ENCODE measurements at places on chromosomes 6 and 20.

GRCh38 chr20:51139891-51140290 is 117.0 kb upstream of the KCNG1 start:
- DNase-seq: no peak

GRCh38 chr6:122681705-122682104 is 71.5 kb downstream of the PKIB start:
- DNase-seq: no peak

DNA sequence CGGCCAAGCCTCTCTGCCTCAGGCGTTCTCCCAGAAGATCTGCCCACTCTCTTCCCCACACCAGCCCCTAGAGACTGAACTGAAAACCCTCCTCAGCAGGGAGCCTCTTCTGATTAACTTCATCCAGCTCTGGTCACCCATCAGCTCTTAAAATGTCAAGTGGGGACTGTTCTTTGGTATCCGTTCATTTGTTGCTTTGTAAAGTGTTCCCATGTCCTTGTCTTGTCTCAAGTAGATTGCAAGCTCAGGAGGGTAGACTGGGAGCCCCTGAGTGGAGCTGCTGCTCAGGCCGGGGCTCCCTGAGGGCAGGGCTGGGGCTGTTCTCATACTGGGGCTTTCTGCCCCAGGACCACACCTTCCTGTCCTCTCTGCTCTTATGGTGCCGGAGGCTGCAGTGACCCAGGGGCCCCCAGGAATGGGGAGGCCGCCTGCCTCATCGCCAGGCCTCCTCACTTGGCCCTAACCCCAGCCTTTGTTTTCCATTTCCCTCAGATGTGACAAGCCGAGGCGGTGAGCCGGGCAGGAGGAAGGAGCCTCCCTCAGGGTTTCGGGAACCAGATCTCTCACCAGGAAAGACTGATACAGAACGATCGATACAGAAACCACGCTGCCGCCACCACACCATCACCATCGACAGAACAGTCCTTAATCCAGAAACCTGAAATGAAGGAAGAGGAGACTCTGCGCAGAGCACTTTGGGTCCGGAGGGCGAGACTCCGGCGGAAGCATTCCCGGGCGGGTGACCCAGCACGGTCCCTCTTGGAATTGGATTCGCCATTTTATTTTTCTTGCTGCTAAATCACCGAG is 14.2 kb downstream of the VEGFA start:
- no peak for DNase-seq

DNA sequence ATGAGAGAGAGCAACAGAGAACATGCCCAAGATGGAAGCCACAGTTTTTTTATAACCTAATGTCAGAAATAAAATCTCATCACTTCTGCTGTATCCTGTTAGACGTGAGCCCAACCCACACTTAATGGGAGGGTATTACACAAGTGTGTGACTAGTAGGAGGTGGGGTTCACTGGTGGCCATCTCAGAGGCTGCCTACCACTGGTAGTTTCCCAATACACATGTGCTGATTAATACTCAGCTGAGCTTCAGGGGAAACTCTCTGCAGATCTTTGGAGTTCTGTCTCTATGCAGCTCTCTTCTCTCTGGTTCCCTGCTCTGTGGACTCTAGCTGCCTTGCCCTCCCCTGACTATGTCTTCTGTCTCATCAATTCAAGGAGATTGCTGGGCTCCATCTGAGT is 35.7 kb downstream of the CNBD2 start:
- DNase-seq: no peak

- DNase-seq: no peak
Measured at GRCh38 chr6:13563009-13563408, 11.4 kb upstream of the SIRT5 start.

GRCh38 chr6:163444077-163444476 is 29.6 kb downstream of the QKI start:
- no peak for DNase-seq

DNA sequence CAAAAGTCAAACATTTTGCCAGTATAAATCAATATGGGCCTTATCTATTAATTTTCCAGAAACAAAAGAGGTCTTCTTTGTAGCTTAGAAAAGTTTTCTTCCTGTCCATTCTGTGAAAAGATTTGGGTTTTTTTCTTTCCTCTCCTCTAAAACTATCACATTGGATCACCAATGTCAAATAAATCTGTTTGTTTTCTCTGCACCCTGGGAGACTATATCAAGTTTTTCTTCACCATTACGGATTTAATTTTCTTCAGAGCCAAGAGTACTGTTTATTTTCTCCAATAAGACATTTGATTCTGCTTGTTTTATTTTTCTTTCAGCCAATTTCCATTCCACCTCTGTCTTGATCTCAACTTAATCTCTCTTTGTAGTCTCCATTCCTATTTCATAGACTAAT is 1.9 kb upstream of the LZTS3 start:
- no peak for DNase-seq

DNA sequence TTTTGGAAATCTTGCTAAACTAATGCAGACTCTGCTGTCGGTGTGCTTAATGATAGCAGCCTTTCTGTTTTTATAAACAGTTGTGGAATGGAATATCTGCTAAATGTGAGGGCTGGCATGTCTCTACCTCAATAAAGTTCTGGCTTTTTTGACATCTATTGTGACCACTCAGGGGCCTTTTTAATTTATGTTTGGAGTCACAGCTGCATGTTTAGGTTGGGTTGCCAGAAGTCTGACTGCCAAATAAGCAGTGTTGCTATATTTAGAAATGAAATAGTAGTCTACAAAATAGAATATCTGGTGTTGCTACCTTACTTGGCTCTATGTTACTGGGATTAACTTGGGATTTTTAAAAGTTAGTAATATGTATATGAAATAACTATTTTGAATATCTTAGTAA is 125.1 kb upstream of the LOC128125822 start:
- no peak for DNase-seq

DNA sequence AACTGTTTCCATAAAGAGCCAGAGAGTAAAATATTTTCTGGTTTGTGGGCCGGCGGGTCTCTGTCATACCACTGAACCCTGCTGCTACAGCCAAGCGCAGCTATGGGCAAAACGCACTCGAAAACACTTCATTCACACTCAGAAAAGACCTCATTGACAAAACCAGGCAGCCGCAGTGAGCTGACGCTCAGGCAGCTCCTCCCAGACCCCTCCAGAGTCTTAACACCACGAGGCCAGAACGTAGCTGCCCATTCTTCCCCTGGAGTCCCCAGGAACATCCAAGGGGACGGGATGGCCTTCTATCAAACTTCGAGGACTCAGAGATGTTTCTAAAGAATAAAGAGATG is 35.6 kb upstream of the ZBP1 start:
- DNase-seq: no peak

GRCh38 chr6:131366223-131366622 is 206.8 kb upstream of the ARG1 start:
- no peak for DNase-seq

GRCh38 chr6:44216677-44217331 is at the start of gene MYMX:
TSS of gene MYMX (plus strand) at chr6:44216926. CDS start at chr6:44217472, 546 bp downstream.
- no peak for DNase-seq

DNA sequence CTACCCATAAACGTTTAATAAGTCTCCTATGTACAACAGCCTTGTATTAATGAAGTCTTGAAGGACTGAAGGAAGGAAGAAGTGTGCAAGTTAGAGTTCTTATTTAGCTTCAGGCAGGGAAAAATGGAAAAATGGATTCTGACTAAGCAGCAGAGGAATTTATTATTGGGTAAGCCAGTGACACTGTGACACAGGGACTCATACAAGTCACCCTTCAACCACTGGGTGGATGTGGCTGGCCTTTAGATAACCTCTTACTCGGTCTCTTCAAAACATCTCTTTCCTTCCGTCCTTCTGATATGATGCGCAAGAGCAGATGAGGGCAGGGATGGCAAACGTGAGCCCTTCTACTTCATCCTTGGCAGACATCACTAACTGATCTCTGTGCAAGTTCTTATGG is 145.6 kb downstream of the DHX35 start:
- DNase-seq: no peak

DNA sequence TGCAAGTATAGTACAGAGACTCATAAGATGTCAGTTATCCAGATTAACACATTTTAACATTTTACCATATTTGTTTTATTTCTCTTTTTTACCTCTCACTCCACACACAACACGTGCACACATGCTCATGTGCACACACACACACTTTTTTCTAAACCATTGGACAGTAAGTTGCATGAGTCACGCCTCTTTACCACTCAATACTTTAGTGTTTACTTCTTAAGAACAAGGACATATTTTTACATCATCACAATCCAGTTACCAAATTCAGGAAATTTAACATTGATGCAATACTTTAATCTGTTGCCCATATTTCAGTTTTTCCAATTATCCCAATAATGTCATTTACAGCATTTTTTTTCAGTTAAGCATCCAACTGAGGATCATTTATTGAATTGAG is 109.0 kb downstream of the RIN2 start:
- DNase-seq: no peak

GRCh38 chr6:109793792-109794191 is 102.7 kb downstream of the FIG4 start:
- DNase-seq: no peak

DNA sequence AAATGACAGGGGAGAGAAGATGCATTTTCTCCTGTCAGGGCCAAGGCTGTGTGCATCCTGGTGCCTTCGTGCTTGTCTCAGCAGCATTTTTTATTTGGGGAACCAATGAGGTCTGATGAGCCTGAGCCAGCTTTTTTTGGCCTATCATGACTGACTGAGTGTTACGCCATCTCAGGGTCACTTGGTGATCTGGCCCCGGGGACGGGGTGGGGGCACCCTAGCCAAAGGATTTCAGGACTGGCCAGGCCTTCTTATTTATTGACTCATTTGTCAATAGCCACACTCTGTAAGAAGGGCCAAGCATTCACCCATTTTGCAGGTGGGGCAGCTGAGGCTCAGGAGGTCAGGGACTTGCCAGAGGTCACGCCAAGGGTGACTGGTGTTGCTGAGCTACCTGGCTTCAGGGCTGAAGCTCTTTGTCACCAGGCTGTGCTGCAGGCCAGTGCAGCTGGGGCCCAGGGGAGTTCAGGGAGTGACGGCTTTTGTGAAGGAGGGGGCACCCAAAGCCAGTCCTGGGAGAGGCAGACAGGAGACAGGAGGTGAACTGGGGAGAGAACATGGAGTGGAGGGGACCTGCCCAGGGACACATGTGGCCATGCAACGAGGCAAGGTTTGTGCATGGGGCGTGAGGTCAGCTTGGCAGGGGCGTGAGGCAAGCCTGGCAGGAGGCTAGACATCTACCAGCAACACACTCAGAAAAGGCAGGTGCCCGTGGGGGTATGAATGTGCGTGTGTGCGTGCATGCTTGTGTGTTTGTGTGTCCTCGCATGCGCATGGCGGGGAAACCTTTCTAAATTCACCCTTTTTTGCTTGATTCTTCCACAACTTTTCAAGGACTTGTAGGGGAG is 31.1 kb downstream of the VSTM2L start:
- DNase-seq: no peak

GRCh38 chr6:151974061-151974617 is 166.7 kb downstream of the ESR1 start:
- no peak for DNase-seq

DNA sequence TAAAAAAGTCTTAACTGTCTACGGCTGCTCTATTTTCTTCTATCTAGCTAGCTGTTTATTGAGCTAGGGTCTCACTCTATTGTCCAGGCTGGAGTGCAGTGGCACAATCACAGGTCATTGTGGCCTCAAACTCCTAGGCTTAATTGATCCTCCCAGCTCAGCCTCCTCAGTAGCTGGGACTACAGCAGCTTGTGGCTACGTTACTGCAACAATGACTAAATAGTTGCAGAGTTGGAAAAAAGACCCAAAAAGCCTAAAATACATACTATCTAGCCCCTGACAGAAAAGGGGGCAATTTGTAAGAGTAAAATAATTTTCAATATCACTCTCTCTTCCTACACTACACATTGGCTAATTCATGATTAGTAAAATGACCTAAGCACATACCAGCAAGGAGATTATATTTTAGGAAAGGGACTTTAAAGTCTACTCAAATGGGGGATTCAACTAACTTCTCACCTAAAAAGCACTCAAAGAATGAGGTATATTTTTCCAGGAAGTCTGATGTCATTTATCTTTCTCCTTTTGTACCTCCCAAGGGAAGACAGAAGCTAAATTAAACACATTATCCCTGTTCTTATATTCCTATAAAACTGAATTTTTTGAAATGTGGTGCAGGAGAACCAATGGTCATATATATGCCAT is 82.8 kb downstream of the ZMYND8 start:
- DNase-seq: no peak

GRCh38 chr20:7437311-7437710 is 502.9 kb downstream of the HAO1 start:
- no peak for DNase-seq

DNA sequence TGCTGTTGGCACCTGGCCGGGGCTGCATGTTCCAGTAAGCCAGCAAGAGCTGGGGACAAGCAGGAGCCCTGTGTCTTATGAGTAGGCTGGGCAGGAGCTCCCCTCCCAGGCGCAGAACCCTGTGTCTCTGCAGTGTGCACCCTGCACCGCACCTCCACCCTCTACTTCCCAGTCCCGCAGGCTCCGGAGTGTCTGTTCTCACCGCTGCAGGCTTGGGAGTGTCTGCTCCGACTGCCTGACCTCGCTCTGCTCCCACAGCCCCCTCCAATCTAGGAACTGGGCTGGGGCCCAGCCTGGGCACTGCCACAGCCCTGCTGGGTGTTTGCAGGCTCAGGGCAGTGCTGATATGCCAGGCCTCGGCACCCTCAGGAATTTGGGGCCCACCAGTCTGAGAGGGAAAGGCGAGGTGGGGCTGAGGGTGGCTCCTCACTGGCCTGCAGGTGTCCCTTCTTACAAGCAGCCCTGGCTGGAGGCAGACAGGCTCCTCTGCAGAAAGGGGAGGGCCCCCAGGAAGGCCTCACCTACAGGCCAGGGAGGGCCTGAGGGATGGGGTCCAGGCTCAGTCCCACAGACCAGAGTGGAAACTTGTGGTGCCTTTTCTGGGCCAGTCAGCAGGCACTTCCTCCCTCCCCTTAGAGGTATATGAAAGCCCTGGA is 871.6 kb upstream of the GJE1 start:
- DNase-seq: no peak

DNA sequence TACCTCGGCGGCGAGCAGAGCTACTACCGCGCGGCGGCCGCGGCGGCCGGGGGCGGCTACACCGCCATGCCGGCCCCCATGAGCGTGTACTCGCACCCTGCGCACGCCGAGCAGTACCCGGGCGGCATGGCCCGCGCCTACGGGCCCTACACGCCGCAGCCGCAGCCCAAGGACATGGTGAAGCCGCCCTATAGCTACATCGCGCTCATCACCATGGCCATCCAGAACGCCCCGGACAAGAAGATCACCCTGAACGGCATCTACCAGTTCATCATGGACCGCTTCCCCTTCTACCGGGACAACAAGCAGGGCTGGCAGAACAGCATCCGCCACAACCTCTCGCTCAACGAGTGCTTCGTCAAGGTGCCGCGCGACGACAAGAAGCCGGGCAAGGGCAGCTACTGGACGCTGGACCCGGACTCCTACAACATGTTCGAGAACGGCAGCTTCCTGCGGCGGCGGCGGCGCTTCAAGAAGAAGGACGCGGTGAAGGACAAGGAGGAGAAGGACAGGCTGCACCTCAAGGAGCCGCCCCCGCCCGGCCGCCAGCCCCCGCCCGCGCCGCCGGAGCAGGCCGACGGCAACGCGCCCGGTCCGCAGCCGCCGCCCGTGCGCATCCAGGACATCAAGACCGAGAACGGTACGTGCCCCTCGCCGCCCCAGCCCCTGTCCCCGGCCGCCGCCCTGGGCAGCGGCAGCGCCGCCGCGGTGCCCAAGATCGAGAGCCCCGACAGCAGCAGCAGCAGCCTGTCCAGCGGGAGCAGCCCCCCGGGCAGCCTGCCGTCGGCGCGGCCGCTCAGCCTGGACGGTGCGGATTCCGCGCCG is 994 bp downstream of the FOXC1 start:
- no peak for DNase-seq

- no peak for DNase-seq
Measured at GRCh38 chr20:62564456-62565245, 77.7 kb upstream of the SLCO4A1 start.

- DNase-seq: no peak
Measured at GRCh38 chr6:22789315-22789714, 219.9 kb downstream of the HDGFL1 start.
